ENCODE measurements at places on chromosomes 5 and 9.
A peak's percentile ranks its signal among the peaks of the same experiment; 100 is the strongest.

- DNase-seq, result no peak
These were observed 118.1 kb downstream of the PRDM6 start for GRCh38 chr5:123207081-123207537.

GRCh38 chr9:96343515-96344360, 39.8 kb downstream of the SLC35D2 start:
- DNase-seq, result no peak

- no peak for DNase-seq
These were observed 41.2 kb downstream of the WDR36 start for GRCh38 chr5:111133436-111133751.

- DNase-seq, result no peak
These were observed 64.8 kb downstream of the ERCC6L2 start for GRCh38 chr9:95940265-95940664.

DNA sequence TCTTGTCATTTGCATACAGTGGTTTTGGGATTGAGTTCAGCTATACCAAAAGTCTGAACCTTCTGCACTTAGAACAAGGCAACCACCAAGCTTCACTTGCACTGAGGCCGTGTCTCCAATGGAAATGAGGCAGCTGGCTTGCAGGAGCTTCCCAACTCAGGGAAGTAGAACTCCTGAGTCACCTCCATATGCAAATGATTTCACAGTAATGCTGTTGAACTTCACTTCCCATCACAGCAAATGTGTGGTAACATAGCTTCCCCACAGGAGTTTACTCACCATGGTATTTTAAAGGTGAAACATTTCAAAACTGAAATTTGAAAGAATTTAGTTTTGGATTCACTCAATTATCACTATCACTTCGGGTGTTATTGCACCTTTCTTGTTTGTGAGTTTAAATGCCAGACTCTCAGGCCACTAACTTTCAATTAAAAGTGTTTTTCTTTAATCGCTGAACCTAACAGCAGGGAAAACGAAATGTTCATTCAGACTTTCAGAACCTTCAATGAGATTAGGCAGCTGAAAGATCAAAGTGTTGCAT, 9.0 kb downstream of the CD274 start:
- DNase-seq, result peak; percentile 19

DNA sequence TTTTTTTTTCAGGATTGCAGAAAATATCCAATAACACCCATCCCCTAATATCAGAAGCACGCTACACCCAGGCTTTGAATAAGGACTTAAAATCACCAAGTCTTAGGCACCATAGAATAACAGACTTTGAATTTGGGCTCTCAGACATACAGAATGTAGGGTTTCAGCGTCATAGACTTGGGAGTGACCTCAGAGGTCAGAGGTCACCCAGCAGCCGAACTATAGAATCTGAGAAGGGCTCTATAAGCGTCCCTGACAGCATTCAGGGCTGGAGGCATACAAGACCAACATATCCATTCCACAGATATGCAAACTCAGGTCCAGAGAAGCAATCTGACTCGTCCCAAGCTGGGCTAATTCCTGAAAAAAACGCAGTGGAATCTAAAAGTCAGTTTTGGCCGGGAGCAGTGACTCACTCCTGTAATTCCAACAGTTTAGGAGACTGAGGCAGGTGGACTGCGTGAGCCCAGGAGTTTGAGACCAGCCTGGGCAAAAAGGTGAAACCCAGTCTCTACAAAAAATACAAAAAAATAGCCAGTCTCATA, 34.7 kb downstream of the SLC6A7 start:
- DNase-seq, result no peak

DNA sequence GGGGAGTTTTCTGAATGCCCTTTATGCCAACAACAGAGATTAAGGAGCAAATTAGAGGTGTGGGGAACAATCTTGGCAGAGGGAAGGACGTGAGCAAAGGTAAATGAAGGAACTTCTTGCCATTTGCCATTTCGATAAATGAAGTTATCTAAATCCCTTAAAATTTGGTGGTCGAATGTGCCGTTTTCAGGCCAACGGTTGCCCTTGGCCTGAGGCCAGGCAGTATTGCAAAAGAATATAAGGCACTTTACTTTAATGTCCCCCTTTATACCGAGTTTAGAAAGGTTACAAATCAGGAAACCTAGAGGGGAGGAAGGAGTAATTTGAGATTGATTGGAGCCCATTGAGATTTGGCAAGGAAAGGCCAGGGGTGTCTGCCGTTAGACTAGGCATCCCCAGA, 26.3 kb downstream of the C9orf50 start:
- no peak for DNase-seq

GRCh38 chr5:109812698-109813097, 123.0 kb downstream of the MAN2A1 start:
- no peak for DNase-seq

GRCh38 chr5:173464813-173465212, 136.6 kb upstream of the STC2 start:
- no peak for DNase-seq

GRCh38 chr5:2904956-2905355, 153.5 kb upstream of the IRX2 start:
- no peak for DNase-seq

DNA sequence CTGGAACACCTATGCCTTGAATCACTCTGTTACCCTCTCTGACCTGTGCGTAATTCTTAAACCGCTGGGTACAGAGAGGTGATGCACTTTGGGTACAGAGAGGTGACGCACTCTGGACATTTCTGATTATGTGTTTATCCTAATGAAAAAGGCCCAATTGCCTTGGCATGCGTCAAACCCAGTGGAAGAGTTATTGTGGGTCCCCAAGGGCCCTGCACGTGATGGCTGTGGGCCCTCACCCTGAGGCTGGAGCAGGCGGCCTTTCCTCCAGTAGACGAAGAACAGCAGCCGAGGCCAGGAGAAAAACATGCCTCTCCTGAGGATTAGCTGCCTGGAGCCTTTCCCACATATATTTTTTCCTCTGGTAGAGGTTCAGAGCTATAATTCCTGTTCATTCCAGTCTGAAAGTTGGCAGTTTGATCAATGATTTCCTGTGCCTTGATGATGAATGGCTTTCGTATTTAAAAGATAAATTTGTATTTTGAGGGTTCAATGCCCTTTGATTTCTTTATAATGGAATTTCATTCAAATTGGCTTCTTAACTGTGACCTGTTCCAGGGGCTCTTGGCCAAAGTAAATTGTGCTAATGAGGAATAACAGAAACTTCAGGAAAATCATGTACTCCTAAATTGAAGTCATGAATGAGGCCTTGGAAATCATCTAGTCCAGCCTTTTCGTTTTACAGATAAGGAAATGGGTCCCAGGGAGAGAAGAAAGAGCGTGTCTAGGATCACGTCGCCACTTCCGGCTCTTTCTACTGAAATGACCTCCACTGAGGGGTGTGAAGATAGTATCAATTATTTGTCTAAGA, 22.8 kb downstream of the ACER2 start:
- no peak for DNase-seq

DNA sequence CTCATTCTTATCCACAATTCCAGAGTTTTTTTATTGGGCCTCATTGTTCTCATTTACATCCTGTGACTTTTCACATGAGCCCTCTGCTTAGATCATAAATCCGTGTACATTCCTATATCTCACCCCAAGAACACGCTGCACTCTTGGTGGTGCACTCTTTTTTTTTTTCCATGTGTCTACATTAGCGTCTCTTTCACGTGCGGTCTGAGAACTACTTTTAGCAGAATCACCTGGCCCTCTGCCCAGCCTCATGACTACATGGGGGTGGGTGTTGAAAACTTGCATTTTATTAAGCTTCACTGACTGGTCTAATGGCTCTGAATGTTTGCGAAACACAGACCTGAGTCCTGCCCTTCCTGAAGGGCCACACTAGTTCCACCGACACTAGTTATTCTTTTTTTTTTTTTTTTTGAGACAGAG, 18.6 kb downstream of the C9orf57 start:
- peak; percentile 6 for DNase-seq

DNA sequence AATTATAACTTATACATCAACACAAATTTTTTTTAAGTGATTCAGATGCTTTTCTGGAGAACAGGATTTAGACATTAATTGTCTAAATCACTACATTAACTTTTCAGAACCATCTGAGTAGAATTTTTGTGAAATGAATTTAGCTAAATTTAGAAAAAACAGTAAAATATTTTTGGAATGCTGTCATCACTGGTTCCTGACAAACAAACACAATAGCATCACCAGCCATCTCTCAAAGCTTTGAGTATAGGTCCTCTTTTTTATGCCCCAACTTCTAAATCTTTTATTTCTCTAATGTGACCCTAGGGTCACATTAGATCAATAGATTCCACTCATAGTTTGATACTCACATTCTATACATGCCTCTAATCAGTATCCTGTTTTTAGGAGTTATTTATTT, 104.6 kb downstream of the PRR16 start:
- no peak for DNase-seq

- no peak for DNase-seq
These were observed 466 bp downstream of the SMC2 start for GRCh38 chr9:104094534-104095015.

GRCh38 chr5:131107128-131107527, 57.9 kb downstream of the HINT1 start:
- DNase-seq, result no peak

- no peak for DNase-seq
These were observed 12.1 kb upstream of the COL27A1 start for GRCh38 chr9:114143234-114143633.

DNA sequence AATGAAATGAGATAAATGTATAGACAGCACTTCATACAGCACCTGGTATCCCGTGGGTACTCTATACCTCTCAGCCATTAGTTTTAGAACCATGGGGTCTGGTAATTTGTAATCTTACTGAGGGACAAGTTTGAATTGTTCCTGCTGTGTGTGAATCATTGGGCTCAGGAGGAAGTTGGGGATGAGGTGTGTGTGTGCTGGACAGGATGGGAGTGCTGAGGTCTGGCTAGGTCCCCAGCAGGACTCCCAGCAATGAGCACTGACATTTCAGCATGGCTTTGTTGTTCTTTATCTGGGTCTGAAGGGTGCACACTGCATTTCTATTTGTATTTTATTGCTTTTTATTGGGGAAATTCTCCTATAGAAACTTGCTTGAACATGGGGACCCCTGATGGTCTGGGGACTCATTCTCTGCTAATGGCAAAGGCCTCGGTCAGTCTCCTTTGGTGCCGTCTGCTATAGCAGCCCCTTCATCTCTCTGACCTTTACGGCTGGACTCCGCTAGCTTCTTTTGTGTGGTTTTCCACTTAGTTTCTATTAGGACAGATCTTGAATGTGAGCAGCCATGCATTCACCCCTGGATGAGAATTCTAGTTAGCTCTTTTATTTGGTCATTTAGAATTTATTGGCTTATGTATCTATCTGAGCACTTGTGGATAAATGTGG, 98.1 kb downstream of the SREK1 start:
- no peak for DNase-seq

DNA sequence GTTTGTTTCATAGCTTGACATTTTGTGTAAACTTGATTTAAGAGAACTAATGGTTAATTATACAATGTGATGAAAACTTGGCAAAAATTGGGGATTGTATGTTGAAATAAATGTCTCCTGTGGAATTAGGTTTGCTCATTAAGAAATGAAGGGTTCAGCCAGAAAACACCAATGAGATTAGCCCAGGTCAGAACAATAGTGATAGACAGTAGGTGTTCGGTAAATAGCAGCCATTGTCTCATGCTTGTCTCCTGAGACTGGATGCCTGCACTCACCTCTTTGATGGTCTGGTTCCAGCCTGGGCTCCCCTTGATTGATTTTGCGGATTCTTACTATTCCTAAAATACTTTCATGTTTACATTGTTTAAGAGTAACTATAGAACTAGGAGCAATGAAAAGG, 135.5 kb downstream of the FBN2 start:
- DNase-seq, result no peak

DNA sequence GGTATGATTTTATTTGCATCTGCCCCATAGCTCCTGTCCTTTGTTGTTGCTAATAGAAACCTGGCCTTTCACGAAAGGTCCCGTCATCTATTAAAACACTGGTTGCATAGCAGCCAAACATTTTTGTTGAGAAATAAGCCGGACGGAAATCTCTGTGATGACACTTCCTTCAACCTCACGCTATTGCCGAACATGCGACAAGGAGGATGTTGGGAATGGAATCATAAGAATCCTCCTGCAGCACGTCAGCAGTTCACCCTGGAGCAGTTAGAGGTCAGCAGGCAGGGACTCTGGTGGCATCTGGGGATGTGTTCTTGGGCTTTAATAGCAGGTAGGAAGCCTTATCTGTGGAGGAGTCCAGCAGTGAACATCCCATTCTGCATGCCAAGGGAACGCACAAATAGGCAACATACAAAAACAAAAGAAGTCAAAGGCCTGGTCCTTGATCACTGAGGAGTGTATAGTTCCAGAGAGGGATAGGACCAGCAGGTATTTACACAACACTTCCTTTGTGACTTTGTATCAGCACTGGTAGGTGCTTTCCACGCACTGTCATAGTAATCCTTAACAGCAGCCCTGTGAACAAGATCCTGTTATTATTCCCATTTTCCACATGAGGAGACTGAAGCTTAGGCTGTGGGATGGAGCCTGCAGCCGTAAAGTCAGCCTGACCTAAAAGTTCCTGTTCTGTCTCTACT, 33.4 kb downstream of the ARHGAP26 start:
- DNase-seq, result peak; percentile 70

- no peak for DNase-seq
These were observed 251.2 kb downstream of the PLK2 start for GRCh38 chr5:58208674-58209073.

GRCh38 chr5:72063219-72063819, 44.0 kb upstream of the MAP1B start:
- DNase-seq, result no peak

GRCh38 chr5:116923344-116923743, 348.7 kb upstream of the SEMA6A start:
- DNase-seq, result no peak

DNA sequence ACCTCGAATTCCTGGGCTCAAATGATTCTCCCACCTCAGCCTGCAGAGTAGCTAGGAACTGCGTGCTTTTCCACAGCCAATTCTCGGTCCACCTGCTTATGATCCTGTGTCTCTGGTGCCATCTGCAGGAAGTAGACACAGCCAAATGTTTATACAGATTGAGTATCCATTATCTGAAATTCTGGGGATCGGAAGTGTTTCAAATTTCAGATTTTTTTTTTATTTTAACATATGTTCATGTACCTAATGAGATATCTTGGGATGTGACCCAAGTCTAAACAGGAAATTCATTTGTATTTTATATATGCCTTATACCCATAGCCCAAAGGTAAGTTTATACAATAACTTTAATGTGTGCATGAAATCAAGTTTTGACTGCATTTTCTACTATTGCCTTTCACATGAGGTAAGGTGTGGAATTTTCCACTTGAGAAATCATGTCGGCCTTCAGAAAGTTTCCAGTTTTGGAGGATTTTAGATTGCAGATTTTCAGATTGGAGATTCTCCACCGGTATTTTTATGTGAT, 89.5 kb downstream of the ESM1 start:
- peak; percentile 21 for DNase-seq
